ENCODE measurements at places on chromosomes 1 and 21. TPM values are rescaled to one million over a fixed set of nuclear protein-coding genes. Genes with fewer than 3 reads are reported as not detected.

GRCh38 chr1:44539991-44540730 is 134.1 kb downstream of the TMEM53 start:
- no peak for DNase-seq

The PLA2G2A gene
- 59.6 TPM for total RNA-seq

The ZNF593OS gene
- total RNA-seq, result not detected

GRCh38 chr1:72011721-72012120 is 270.6 kb downstream of the NEGR1 start:
- no peak for DNase-seq

The DCST1 gene
- total RNA-seq, result not detected

The CDC20 gene
- total RNA-seq, result 0.78 TPM

The TARDBP gene
- 102 TPM for total RNA-seq

GRCh38 chr1:64948905-64949833 is 17.2 kb downstream of the JAK1 start:
- no peak for DNase-seq

The CFHR1 gene
- total RNA-seq, result not detected

- DNase-seq, result no peak
Measured at GRCh38 chr1:94245747-94246438, 8.5 kb upstream of the ARHGAP29 start.

DNA sequence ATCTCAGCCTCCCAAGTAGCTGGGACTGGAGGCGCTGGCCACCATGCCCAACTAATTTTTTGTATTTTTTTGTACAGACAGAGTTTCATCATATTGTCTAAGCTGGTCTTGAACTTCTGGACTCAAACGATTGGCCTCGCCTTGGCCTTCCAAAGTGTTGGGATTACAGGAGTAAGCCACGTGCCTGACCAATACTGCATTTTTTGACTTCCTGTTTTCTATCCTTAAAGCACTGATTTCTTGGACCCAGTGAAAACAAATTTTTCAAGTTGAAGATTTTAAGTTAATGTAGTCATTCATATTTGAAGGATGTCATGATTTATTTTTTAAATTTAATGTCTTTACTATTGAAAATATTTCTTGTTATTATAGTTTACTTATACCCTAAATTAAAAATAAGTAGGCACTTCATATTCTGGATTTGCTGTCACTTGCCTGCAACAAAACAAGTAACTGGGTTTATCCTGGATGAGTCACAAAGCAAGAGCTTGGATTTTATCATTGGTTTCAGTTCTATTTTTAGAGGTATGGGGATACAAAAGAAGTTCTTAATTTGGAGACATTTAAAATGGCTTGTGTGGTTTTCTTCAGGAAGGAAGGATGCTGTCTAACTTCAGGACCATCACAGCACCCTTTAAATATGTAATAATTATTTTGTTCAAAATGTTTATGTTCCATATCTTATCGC is 2.2 kb upstream of the VPS45 start:
- no peak for DNase-seq

- DNase-seq, result no peak
Measured at GRCh38 chr1:89995598-89996449, 914 bp downstream of the ZNF326 start.

DNA sequence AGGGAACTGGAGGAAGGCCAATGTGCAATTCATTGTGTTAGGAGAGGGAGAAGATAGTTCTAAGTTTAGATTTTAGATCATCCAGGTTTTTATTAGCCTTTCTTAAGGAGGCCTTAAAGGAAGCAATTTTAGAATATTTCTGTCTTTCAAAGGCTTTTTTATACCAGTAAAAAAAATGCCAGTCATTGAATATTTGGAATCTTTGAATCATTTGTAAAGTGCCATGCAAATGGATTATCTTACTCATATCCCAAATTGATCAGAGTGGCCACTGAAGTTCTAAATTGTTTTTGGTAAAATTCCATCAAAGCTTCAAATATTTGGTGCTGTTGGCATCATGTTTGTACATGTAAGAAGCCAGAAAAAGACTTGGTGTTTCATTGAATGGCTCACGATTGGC is 244.8 kb downstream of the RPS6KC1 start:
- no peak for DNase-seq

DNA sequence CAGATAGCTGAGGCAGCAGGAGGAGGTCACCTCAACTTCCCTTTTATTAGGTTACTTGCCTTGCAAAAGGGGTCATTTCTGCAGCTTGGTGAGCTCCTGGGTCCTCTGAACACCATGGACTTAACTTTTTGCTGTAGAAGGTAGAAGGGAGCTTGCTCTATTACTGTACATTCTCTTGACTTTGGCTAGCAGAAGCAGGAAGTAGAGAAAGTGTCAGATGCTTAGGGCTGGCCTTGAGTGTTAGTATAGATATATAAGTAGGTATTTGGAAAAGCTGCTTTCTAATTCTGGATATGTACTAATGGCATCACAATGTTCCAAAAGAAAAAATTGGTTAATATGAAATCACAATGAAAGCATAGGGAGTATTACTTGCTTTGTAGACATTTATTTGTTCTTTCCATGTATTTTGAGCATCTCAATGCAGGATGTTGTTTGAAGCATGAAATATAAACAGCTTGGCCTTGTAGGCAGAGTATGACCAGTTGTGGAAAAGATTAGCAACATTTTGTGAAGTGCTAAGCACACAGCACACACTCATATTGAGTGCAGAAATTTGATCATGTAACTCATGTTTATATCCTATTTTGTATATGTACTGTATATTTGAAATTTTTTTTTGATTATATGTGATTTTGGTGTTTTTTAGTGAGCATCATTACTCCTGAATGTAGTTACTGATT is 108.8 kb downstream of the DYRK1A start:
- DNase-seq, result no peak

The HTR1D gene
- not detected for total RNA-seq

DNA sequence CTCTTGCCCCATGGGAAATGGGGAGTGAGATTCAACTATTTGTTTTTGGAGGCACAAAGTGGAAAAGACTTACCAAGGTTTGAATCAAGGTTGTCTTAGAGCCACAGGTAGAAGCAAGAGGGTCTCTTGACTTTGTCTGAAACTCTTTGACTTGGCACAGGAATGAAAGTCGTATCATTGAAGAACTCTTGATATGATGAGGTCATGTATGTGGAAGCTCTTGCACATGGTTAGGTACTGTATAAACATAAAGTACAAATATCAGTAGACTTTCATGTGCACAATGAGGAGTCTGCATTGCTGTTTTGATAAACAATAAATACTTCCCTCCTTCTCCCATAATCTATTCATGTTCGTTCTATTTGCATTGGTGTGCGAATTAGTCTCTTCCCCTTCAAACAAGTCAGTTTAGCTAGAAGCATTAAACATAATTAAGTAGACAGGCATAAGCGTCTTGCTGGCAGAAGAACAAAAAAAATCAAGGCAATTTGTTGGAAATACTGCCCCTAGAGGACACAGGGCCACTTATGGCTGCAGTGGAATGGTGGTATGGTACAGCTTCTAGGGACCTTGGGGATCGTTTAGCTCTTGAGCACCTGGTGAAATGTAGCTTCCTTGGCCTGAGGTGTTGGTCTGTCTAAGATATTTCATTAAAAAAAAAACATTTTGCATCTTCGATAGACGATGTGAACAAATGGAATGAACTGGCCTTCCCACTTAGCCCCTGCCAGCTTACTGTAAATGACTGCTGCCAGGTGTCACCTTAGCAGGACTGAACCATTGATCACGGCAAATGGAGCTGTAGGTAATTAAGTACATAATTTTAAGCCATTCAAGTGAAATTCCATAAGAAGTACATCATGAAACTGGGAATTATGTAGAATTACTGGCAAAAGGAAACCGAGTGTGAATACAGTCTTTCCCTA is 218.0 kb upstream of the GALNT2 start:
- DNase-seq, result no peak

DNA sequence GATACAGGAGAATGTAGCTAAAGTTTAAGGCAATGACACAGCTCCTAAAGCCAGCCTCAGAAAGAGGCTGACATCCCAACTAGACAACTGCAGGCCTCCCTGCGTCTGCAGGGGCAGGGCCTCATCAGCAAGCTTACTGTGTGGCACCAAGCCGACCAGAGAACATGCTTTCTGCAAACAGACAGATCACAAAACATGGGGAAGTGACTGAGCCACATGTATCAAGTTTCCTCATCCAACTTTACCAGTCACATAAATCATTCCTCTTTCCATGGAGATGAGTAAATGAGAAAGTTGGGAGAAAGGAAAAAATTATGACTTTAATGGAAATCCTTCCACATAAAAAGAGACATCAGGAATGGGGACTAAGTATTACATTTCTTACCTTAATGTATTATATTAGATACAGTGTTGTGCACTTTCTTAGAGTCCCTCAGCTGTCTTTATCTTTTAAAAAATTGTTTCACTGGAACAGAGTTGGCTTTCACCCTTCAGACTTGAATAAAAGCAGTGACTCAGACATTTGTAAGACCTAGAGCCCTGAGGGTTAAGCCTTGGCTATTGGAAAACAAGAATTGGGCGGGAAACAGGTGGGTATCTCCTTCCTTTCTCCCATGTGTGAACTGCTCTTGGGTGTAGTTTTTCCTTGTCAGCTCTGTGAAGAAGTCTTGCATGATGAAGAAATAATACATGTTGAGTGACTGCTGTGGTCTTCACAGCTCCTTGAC is 305.7 kb upstream of the SNX7 start:
- no peak for DNase-seq

The CELF3 gene
- total RNA-seq, result not detected

- DNase-seq, result no peak
Measured at GRCh38 chr1:7962014-7962335, 464 bp downstream of the PARK7 start.

DNA sequence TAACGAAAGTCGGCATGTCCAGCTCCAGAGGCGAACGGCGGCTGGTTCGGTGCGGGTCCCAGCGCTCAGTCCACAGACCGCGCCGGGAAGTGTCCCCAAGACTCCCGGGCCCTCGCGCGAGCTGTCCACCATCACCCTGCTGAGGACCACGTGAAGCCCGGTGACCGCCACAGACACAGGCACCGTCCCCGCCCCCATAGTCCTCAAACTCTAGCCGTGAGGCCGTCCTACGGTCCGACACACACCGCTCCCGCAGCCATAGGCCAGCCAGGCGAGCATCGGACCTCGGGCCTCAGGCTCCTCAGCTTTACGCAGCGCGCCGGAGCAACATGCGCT is 535 bp downstream of the SETD4 start:
- DNase-seq, result peak; percentile 77

DNA sequence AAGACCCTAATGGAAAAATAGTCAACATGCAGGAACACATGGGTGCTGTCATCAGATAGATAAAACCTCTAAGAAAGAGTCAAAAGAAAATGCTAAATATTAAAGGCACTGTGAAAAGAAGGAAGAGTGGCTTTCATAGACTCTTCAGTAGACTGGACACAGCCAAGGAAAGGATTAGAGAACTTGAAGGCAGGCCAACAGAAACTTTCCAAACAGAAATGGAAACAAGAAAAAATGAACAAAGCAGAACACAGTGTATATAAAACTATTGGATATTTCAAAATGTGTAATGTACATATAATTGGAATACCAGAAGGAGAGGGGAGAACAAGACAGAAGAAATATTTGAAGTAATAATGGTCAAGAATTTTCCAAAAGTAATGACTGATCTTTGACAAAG is 431.9 kb downstream of the MATN1 start:
- no peak for DNase-seq

DNA sequence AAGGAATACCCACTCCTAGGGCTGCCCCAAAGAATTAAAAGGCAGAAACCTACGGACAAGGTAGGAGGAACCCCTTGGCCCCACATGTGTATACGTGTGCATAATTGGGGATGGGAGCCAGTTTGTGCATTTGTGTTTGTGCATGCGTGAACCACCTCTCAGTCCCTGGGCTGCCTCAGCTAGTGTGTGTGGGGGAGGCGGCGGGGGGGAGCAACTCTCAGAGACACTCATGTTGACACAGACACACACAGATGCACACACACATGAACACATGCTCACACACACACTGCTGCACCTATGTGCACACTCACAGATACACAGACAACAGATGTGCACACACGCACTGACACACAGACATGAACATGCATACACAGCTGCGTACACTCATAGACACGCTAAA is 5.1 kb downstream of the LDLRAD1 start:
- DNase-seq, result no peak

DNA sequence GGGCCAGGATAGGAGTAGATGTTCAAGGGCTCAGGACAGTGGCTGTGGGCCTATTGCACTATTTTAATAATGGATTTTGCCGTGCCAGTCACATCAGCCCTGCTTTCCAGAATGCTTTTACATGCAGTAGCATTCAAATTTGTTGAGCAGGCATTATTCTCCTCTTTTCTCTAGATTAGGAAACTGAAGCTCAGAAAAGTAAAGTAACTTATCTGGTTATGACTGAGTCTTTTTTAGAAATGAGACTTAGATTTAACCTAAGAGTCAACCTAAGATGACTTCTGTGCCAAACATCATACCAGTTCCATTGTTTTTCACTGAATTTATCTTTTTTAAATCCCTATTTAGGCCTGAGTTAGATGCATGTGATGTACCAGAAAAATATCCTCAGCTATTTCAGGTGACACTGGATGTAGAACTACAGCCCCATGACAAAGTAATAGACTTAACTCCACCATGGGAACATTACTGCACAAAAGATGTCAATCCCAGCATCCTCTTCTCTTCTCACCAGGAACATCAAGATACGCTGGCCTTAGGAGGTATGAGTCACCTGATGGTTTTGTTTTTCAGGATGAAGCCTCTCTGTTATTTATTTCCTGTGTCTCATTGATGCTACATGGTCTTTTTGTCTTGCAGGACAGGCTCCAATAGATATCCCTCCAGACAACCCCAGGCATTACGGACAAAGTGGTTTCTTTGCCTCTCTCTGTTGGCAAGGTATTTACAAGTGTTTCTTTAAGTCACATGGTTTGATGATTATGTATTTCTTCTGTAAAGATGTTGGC is 31.4 kb upstream of the LEPR start:
- no peak for DNase-seq

- no peak for DNase-seq
Measured at GRCh38 chr1:204950353-204951001, 79.8 kb downstream of the NFASC start.

- no peak for DNase-seq
Measured at GRCh38 chr1:235549351-235550139, 45.3 kb upstream of the B3GALNT2 start.

GRCh38 chr1:153032677-153033308 is 1.8 kb downstream of the SPRR1B start:
- no peak for DNase-seq

DNA sequence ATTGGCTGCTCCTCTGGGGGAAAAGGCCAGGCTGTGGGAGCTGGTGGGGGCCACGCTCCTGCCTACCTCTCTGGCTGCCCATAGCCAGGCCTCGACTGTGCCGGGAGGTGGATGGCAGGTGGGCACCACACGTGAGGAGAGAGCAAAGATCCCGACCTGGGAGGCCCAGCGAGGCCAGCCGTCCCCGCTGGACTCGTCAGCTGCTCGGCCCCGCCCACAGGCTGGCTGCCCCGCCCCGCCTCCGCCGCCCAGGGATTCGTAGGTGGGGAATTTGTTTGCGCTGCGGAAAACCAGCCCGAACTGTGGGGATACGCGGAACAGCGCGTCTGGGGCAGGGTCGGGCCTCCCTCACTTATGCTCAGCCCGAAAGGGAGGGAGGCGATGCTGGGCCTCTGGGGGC is 31.7 kb downstream of the TP73 start:
- DNase-seq, result no peak
